ENCODE measurements at places on chromosomes 12 and 14.

DNA sequence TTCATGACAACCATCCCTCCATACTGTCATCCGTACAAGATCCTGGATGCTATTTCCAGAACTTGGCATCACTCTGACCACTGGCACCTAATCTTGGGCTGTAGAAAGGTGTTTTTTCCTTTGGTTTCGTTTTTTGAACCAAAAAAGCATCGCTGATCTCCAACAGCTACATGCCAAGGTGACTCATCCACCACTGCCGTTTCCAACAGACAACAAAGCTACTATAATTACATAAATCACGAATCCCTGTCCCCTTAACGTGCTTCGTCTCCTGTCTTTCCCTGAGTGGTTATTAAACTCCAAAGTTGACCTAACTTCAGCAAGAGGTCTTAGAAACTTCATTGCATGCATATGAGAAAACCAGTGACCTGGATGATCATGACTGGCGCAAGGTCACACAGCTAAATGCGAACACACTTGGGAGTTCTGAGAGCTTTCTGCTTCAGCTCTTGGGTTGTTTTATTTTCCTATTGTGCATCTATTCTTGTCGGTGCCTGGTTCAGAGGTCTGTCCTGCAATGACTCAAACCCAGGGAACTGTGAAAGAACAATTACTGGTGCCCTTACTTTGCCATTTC is 99.9 kb downstream of the PPM1H start:
- DNase-seq: no peak

DNA sequence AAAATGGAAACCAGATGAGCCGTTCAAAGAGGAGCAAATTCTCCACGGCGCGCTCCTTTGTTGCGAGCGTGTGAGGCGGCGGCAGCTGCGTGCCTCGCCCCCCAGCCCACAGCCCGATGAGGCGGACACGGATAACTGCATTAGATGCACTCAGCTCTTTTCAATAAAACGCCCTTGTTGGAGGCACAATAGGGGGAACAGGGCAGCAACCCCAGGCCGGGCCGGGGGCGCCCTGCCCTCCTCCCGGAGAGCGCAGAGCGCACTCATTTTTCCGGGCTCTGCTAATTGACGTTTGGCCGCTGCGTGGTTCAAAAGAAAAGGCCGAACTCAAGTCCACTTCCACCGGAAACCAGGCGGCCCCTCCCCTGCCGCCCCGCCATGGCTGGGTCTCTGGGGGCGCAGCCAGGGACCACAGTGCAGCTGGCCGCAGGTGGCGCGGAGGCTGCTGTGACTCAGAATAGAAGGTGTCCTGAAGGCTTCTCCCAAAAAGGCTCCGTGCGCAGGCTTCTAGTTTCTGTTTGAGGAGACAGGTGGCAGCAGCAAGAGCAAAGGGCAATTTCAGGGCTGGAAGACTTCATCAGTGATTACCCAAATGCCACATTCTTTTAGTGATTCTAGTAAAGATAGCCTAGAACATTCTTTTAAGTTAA is 29.0 kb upstream of the SMOC1 start:
- DNase-seq: no peak

DNA sequence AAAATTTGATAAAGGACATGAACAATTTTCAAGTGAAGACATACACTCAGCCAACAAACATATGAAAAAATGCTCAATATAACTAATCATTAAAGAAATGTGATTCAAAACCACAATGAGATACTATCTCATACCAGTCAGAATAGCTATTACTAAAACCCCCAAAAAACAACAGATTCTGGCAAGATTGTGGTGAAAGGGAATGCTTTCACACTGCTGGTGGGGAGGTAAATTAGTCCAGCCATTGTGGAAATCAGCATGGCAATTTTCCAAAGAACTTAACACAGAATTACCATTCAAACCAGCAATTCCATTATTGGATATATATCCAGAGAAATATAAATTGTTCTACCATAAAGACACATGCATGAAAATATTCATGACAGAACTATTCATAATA is 18.7 kb upstream of the TAS2R14 start:
- no peak for DNase-seq

- DNase-seq: no peak
Measured at GRCh38 chr12:128968668-128969067, 115.4 kb downstream of the GLT1D1 start.

DNA sequence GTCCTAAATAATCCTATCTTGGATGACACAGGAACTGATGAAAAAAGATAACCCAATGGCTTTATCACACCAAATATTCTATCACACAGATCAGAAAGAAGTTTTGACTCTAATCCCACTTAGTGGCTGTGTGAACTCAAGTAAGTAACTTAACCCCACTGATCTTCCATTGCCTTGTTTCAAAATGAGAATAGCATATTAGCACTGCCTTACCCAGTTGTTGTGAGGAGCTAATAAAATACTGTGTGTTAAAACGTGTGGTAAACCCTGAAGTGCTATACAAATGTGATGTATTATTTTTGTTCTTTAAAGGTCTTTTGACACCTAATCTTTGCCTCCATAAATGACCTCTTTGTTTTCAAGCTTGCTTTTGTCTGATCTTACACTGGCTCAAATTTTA is 60.9 kb upstream of the ARID2 start:
- no peak for DNase-seq

- no peak for DNase-seq
Measured at GRCh38 chr14:24237463-24237955, 4.8 kb downstream of the GMPR2 start.

DNA sequence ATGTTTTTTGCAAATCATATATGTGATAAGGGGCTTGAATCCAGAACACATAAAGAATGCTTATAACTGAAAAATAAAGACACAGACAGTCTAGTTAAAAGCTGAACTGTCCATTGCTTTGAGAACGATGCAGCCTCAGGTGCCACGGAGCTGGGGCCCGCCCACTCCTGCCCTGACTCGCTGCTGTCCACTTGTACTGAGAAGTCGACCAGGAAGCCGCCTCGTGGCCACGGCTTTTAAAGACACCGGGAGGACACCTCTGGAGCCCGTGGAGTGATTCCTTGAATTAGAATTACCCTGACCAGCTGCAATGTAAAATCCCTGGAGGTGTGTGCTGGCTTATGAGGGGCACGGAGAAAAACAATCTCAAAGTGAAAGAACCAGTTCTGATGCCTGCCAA is 23.9 kb upstream of the TEX22 start:
- DNase-seq: no peak

DNA sequence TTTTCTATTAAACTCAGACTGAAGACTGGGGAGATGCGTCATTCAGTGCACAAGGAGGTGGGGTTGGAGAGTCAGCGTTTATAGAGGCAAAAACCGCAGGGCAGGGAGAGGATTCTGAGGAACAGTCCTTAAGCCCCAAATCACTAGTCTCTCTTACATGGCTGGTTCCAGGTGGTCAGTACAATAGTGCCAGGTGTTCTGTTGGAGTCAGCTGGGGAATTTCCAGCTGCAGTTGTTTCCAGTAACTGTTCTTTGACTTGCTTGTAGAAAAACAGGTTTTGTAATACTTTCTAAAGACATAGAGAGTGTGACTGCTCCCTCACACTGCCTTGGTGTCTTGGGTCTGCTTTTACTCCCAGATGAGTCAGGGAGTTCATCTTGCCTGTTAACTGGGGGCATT is 192.2 kb downstream of the TMTC3 start:
- DNase-seq: no peak

DNA sequence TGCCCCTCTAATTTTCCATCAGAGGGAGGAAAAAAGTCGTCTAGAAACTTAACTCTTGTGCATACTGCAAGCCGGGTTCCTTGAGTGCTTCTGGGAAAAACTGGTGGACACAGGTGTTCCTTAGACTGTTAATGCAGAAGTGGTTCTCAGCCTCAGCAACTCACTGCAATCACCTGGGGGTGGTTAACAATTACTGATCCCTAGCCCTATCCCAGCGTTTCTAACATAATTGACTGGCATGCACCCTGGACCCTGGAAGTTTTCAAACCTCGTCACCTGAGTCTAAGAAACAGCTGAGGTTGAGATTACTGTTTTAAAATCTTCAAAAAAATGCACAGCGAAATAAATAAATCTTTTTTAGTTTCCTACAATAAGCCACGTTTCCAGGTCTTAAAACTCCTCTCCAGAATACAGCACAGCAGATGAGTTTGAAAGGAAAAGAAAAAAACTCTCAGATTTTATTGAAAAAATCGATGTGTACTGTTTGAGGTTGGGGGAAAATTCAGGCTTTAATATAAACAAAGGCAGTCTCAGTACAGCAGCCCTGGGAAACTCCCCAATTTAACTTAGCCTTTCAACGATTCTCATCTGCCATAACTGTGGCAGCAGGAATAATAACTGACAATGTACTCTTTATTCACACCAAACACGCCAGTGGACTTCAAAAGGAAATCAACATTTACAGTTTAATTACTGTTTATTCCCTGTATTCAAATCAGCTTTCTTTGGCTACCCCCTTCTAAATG is 45.4 kb downstream of the PHLDA1 start:
- DNase-seq: no peak

DNA sequence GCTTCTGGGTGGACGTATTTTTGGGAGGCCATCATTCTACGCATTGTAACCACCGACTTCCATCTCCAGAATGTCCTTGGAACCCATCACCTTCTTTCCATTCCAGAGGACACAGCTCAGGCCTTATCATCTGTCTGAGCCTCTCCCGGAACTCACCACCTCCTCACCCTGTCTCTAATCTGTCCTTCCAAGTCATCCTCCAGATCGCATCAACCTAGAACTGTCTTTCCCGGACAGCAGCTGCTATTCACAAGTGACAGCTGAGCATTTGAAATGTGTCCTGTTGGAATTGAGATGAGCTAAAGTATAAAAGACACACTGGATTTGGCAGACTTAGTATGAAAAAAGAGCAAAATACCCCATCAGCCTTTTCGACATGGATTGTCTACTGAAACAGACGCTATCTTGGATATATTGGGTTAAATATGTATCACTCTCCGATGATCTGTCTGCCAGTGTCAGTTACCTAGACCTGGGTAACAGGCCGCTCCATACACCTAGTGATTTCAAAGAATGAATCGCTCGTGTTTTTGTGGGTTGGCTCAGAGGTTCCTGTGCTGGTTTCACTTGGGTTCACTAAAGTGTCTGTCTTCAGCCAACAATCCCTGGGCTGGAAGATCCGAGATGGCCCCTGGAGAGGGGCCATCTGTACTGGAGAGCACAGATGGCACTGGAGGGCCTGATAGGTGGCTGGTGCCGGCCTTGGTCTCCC is 104.4 kb upstream of the RFLNA start:
- DNase-seq: no peak

GRCh38 chr14:49193332-49194065 is 392.7 kb downstream of the RPS29 start:
- no peak for DNase-seq

DNA sequence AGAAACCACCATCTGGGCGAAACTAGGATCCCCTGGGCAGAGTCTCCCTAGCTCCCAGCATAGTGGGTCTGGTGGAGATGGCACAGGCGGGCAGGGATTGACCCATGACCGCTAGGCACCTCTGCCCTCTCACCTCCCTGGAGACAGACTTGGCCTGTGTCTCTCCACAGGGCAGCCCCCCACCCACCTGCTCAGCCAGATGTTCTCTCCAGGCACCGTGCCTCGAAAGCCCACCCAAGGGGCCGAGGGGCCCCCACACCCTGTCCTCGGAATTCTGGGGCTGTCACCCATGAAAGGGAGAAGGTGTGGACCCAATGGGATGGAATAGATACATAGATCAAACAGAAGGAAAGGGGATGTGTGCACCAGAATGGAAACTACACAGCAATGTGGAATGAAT is 229.1 kb upstream of the RTL1 start:
- DNase-seq: no peak

GRCh38 chr12:2944401-2945047 is 14.7 kb upstream of the TEAD4 start:
- peak; percentile 16 for DNase-seq

GRCh38 chr12:51199366-51199945 is 18.4 kb downstream of the POU6F1 start:
- no peak for DNase-seq

DNA sequence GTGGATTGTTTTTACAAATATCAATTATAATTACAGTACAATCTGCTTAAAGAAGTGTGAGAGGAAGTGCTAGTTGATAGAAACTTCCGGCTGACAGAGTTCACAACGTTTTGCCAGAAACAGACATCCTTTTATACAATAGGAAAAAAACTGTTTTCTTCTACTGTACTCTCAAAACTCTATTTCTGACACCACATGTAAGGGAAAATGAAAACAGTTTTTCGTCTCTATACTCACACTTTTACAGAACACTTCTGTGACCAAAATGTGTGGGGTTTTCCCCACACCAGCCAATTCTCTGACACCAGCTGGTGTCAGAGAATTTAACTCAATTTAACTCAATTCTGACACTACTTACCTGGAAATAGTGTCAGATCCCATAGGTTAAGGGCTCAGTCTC is 24.2 kb upstream of the HIF1A start:
- DNase-seq: no peak

- DNase-seq: no peak
Measured at GRCh38 chr14:95222151-95222631, 64.9 kb upstream of the DICER1 start.

GRCh38 chr14:50308363-50308915 is 3.6 kb downstream of the L2HGDH start:
- no peak for DNase-seq

- no peak for DNase-seq
Measured at GRCh38 chr12:68406134-68406576, 74.0 kb upstream of the MDM1 start.

DNA sequence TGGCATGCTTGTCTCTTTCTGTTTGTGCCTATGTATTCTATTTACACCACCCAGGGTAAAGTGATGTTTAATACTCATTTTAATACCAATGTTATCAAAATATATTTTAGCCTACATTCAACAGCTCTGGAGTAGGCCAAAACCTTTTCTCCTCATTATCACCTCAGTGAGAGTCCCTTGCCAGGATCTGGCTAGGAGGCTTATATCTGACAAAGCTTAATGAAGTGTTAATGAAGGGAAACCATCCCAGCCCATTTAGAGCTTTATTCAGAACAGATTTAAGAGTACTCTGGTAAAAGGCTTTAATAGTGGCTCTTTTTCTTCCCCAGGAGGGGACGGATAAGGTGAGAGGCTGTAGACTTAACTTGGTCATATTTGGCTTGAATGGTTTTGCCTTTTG is 137.6 kb downstream of the GRIN2B start:
- DNase-seq: no peak

DNA sequence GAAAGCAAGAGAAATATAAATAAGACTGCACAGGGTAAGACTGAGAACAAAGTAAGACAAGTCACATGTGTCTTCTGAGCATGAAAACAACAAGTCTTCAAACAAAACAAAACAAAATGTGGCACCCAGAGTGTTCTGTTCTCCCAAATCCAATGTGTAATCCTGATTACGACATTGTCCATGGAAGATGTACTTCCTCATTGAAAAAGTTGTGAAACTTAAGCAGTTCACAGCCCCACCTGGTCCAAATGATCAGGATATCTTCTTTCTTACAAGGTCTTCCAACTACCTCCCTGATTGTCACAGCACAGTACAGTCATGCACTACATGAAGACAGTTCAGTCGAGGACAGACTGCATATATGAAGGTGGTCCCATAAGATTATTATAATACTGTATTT is 23.3 kb upstream of the NEK9 start:
- no peak for DNase-seq

DNA sequence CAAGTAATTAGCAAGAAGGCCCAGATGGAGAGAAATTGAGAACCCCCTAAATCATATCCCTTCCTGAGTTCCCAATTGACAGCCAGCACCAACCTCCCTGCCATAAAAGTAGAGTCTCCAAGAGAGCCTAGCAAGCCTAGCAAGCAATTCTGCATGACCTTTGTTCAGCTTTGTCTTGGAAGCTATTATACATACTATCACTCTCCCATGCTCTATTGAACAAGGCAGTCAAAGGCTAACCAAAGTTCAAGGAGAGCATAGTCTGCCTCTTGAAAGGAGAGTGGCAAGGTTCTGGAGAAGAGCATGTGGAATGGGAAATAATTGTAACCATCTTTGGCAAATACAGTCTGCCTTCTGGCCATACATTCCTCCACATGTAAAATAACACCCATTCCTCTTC is 7.8 kb downstream of the ACOT4 start:
- DNase-seq: no peak
